ENCODE measurements at places on chromosomes 5 and 9.
A peak's percentile ranks its signal among the peaks of the same experiment; 100 is the strongest.

DNA sequence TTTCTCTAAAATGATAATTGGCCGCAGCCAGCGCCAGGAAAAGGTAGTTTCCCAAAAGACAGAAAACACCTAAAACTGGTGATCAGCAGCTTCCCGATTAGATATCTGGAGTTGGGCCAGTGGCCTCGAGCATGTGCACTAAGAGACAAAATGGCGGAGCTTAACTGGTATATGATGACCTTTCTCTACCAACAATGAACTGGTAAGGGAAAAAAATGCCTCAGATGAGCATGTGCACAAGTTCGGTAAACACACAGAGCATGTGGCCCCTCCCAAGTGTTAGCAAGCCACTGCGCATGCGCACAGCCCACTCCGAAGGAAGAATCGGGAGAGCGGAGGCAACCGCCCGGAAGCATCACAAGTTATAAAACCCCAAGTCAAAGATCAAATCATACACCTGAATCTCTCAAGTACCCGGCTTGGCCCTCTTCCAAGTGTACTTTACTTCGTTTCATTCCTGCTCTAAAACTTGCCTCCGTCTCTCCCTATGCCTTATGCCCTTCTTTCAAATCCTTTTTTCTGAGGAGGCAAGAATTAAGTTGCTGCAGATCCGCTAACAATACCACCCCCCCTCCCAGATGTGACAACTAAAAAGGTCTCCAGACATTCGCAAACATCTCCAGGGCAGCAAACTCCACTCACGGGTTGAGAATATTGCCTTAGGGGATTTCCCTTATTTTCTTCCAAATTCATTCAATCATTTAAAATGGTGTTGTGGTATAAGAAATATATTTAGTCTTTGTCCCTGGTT lies 15.0 kb upstream of the PTBP3 start:
- peak; percentile 27 for DNase-seq

GRCh38 chr5:119285070-119285916 lies 70.5 kb upstream of the TNFAIP8 start:
- DNase-seq, result no peak

- no peak for DNase-seq
Measured at GRCh38 chr9:81790166-81790565, 100.8 kb upstream of the TLE1 start.

GRCh38 chr5:13659391-13659790 lies 285.1 kb downstream of the DNAH5 start:
- no peak for DNase-seq

- no peak for DNase-seq
Measured at GRCh38 chr9:131065599-131065998, 30.7 kb upstream of the AIF1L start.

DNA sequence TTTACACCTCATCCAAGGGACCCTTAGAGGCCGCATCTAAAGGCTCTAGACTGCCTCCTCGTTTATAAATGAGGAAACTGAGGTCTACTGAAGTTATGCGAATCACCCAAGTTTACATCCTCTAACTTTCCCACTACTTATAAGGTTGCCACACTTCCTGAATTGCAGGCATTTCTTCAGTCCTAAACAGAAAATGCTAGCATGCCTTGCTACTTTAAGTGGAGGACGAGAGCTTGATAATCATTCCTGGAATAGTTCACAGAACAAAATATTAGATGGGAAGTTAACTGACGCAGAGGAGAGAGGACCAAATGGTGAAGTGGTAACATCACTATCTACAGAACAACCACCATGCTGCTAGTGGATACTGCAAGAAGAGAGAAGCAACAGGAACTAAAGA lies 85.8 kb downstream of the GNAQ start:
- no peak for DNase-seq

DNA sequence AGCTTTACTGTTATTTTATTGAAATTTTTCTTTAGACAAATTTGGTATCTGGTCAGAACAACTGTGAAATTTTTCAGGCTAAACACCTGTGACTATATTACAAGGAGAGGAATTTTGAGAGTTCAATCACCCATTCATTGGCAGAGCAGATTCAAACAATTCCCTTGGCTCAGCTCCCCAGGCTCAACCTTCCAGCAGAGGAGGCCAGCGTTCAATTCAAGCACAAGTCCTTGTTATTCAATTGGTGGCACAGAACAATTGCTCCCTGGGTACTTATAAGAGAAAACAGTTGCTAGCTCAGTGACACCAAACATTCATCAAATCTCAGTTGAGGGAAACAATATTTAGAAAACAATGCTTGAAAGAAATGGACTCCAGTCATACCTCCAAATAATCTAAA lies 83.3 kb downstream of the SUSD1 start:
- DNase-seq, result no peak

- peak; percentile 82 for DNase-seq
Measured at GRCh38 chr9:128552153-128552743, at the start of gene SPTAN1. SPTAN1 (plus strand) TSS chr9:128552587; CDS start chr9:128566741, 14,154 bp downstream.

GRCh38 chr9:108967916-108968315 lies 33.7 kb downstream of the ABITRAM start:
- no peak for DNase-seq

DNA sequence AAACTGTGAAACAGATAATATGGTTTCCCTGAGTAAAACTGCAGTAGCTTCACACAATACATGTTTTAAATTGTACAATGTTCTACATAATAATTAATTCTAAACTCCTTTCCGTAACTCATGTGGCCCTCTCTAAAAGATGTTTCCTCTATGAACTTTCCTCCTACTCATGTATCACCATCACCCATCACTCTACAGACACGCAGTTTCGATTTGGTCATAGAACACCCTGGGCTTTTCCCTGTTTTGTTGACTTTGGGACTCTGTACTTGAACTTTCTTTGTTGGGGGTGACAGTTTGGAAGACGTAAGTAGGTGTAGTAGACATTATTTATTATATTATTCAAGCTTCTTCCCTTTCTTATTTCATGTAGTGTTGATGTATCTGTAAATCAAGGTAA lies 44.1 kb upstream of the GABRA6 start:
- no peak for DNase-seq

- DNase-seq, result no peak
Measured at GRCh38 chr9:130018265-130018664, 24.7 kb downstream of the FNBP1 start.

GRCh38 chr5:160466889-160467554 lies 45.4 kb downstream of the PTTG1 start:
- peak; percentile 6 for DNase-seq

DNA sequence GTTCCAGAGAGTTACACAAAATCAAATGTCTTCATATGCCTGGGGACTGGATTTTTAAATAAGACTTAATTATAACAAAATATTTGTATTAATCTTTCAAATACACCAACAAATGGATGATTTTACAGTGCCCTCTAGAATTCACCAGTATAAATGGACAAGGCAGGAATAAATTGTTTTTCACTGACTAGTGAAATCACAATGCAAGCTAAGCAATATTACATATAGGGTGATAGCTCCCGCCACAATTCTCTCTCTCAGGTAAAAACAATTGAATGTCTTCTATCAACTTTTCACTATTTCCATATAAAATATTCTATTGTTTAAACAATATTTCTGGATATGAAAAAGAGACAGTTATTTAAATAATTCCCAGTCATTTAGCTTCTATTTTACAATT lies 8.0 kb upstream of the CCDC112 start:
- no peak for DNase-seq

DNA sequence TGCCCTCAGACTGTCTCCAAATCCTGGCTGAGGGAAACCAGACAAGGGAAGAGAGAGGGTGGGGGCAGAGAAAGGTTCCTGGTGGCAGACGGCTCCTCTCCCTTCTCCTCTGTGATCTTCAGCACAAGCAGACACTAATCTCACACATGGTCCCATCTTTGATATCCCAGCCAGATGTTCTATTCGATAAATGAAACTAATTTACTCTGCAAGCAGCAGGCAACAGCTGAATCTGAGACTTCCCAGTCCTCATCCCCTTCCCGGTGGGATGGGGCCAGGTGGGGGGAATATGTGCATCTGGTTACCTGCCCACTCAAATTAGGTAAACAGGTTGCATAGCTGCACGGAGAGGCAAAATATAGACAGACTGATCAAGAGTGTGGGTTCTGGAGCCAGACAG lies 208.9 kb upstream of the PANK3 start:
- no peak for DNase-seq

DNA sequence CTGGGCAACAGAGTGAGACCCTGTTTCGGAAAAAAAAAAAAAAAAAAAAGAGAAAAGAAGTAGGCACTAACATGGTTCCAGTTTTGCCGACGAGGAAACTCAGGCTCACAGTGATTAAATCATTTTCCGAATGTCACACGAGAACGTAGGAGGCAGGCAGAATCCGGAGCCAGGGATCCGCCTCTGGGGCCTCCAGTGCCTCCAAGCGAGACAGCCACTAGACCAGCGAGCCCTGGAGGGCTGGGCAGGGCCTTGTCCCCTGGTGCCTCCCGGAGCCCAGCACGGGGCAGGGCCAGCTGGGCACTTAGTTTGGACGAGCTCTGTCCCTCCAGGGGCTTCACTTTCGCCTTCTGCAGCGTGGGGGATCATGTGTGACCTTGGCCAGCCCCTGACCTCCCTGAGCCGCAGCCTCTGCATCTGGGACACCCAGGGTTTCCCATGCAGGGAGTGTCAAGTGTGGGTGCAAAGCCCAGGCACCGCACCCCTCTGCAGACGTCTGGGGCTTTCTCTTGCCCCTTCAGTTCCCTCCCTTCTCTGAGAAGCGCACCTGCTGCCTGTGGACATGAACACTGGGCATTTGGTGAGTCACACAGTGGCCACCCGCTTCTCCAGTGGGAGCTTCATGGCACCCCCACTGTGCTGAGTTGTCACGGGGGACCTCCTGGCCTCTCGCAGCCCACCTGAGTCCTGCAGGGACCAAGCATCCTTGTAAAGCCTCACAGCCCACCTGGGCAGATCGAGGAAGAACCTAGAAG lies 80.3 kb downstream of the RXRA start:
- DNase-seq, result no peak

DNA sequence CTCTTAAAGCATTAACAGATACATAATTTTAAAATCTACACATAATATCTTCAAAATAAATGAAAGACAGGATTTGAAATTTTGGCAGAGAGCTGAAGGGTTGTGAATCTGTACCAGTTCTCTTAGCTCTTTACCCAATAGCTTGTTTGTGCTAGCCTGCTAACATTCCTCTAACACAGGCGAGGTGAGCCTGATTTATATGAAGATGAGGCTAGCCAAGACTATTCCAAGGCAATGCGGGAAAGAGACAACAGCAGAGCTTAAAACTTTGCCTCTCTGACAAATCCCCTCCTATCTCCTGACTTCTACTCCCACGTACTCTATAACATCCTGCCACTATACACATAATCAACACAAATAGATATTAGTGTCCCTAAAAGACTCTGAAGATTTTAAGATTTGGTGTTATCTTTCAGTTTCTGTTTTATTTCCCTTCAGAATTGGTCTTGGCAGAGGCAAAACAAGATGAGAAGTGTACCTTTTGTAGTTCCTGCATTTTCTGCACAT lies 745.6 kb upstream of the ZNF608 start:
- no peak for DNase-seq

DNA sequence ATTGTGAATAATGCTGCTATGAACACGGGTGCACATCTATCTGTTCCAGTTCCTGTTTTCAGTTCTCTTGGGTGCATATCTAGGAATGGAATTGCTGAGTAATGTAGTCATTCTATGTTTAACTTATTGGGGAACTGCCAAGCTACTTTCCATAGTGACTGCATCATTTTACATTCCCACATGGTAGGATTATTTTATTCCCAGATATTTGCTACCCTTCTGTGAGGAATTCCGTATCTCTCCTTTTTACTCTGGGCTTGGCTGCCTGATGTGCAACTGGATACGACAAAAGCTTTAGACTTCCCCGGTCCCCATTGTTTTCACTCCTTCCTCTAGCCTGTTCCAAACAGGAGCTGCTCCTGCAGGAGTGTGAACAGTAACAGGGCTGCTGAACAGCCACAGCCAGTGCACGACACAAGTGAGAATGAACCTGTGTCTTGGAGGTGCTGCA lies 7.2 kb downstream of the TAS2R1 start:
- DNase-seq, result peak; percentile 46
